HCT116 (cell line): ENCODE measurements at places on chromosomes 13 and 19. TPM values are rescaled to one million over a fixed set of nuclear protein-coding genes. Genes with fewer than 3 reads are reported as not detected.

- H3K27ac ChIP-seq = no peak overlapping the region
- no peaks in the 10 kb centered on the region for H3K36me3 ChIP-seq
- H3K27me3 ChIP-seq = no peaks in the 10 kb centered on the region
- H3K4me3 ChIP-seq = no peak overlapping the region
- no peak for DNase-seq
Observed at GRCh38 chr13:32253911-32254399, 61.2 kb downstream of the ZAR1L start.

Gene ZNF573
- total RNA-seq = 2.4 TPM

Gene URAD
- not detected for total RNA-seq

DNA sequence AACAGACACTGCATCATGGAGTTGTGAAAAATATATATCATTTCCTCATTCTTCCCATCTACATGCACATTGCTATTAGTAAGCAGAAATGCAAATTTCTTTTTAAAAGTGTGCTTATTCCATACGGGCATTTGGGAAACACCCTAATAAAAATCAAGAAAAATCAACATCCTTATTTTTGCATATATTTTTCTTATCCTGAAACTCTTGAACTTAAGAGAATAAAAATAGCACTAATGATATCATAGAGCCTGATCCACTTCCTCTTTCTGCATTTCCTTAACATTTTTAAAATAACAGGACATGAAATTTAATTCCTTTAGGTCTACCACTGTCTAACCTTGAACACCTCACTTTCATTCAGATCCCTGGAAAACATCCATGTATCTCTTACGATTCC is 123.3 kb downstream of the VWA8 start:
- no peak overlapping the region for H3K27ac ChIP-seq
- no peaks in the 10 kb centered on the region for H3K4me1 ChIP-seq
- no peak for DNase-seq
- H3K36me3 ChIP-seq = no peaks in the 10 kb centered on the region
- no peaks in the 10 kb centered on the region for H3K27me3 ChIP-seq

GRCh38 chr19:53880711-53881481 is 1.1 kb upstream of the PRKCG start:
- H3K36me3 ChIP-seq = no peaks in the 10 kb centered on the region
- no peak for DNase-seq
- peaks cover 21% of the 10 kb centered on the region for H3K4me1 ChIP-seq
- H3K27ac ChIP-seq = no peak overlapping the region
- no peaks in the 10 kb centered on the region for H3K27me3 ChIP-seq

GRCh38 chr13:78476910-78477309 is 126.4 kb downstream of the POU4F1 start:
- DNase-seq = no peak
- no peaks in the 10 kb centered on the region; the same call in 1 of the 2 replicates for H3K4me1 ChIP-seq
- H3K36me3 ChIP-seq = no peaks in the 10 kb centered on the region

Gene TFPT
- total RNA-seq = 7.1 TPM

GRCh38 chr13:21837288-21837687 is 166.4 kb downstream of the FGF9 start:
- DNase-seq = no peak
- no peak overlapping the region for H3K4me3 ChIP-seq
- H3K36me3 ChIP-seq = no peaks in the 10 kb centered on the region
- no peak overlapping the region for H3K27ac ChIP-seq
